ENCODE measurements at places on chromosomes 3 and 15.

GRCh38 chr3:134636406-134636805 lies 14.4 kb downstream of the KY start:
- DNase-seq, result no peak
- no peak overlapping the region for H3K27ac ChIP-seq
- H3K36me3 ChIP-seq, result no peaks in the 10 kb centered on the region
- H3K4me1 ChIP-seq, result no peaks in the 10 kb centered on the region

- H3K27ac ChIP-seq, result no peak overlapping the region
- H3K4me1 ChIP-seq, result no peaks in the 10 kb centered on the region
- no peaks in the 10 kb centered on the region for H3K36me3 ChIP-seq
These were observed 203.5 kb upstream of the NANOGP8 start for GRCh38 chr15:35288580-35288979.

- no peaks in the 10 kb centered on the region for H3K27me3 ChIP-seq
- no peaks in the 10 kb centered on the region for H3K4me1 ChIP-seq
- H3K36me3 ChIP-seq, result no peaks in the 10 kb centered on the region
- DNase-seq, result no peak
These were observed 104.0 kb upstream of the MYRIP start for GRCh38 chr3:39705351-39705900.

DNA sequence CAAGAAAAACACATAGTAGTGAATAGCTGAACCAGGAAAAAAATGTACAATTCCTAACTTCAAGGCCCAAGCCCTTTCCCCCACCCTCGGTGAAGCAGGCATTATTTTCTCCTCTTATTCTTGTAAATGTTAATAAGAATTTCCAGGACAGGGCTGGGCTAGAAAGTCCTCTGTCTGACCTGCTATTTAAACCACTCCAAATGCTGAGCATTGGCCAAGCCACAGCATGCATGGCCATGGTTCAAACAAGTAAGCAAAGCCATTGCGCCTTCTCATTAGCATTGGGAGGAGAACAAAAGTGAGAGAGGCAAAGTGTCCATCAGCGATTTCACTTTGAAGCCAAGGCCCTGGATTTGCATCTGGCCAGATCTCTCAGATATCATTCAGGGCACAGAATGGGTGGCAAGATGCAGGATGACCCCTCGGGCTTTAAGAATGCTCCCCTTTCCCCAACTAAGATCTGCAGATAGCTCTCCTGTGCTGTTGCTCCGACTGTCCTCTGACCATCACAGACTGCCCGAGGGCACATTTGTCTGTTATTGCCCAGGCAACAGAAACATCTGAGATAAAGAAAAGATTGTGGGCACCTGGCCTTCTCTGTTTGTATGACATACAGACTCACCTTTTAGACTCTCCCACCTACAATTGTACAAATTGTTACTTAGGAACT lies 46.3 kb downstream of the CEMIP start:
- no peaks in the 10 kb centered on the region for H3K4me1 ChIP-seq
- H3K4me3 ChIP-seq, result no peak overlapping the region
- H3K27me3 ChIP-seq, result no peaks in the 10 kb centered on the region

DNA sequence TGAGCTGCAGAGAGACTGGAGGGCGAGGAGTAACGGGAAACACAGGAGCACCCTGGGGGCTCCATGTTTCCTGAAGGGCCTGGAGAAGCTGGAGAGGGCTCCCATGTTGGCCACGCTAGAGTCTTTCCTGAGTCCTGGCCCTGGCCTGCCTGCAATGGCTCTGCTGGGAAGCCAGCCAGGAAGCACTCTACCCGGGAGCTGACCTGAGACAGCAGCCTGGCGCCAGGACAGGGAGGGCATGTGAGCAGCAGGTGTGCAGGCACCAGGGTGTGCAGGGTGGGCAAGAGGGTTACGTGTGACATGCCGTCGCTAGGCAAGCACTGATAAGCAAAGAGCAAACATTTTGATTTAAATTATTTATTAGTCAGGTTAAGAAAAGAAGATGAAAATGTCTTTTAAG lies 301.4 kb downstream of the OCA2 start:
- H3K36me3 ChIP-seq, result no peaks in the 10 kb centered on the region
- no peak overlapping the region for H3K27ac ChIP-seq
- H3K4me1 ChIP-seq, result no peaks in the 10 kb centered on the region
- no peak for DNase-seq
- no peaks in the 10 kb centered on the region for H3K27me3 ChIP-seq
- no peak overlapping the region for H3K4me3 ChIP-seq

GRCh38 chr15:33135355-33135781 lies 59.1 kb downstream of the FMN1 start:
- H3K4me3 ChIP-seq, result no peak overlapping the region
- H3K27ac ChIP-seq, result peak overlapping the region; percentile 26
- no peaks in the 10 kb centered on the region for H3K27me3 ChIP-seq
- H3K4me1 ChIP-seq, result no peaks in the 10 kb centered on the region
- DNase-seq, result no peak

GRCh38 chr15:100093211-100094126 lies 248.3 kb downstream of the ADAMTS17 start:
- no peak overlapping the region for H3K4me3 ChIP-seq
- DNase-seq, result no peak
- no peak overlapping the region for H3K27ac ChIP-seq
- no peaks in the 10 kb centered on the region for H3K4me1 ChIP-seq

DNA sequence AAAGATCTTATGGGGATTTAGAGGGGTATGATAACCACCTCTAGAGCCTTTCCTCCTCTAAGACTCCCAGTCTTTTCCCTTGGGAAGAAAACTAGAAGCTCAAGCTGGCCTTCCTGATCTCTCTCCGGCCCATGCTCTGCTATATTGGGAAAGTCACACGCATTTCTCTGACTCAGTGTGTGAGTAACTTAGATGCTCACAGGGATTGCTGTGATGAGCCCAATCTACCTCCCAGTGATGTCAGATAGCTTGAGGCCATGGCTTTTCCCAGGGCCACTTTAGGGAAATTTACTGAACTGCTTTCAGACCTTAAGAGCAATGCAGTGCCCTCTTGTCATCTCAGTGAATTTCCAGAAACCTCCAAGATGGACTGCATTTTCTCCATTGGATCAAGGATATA lies 8.6 kb upstream of the ST8SIA2 start:
- no peaks in the 10 kb centered on the region for H3K4me1 ChIP-seq
- no peaks in the 10 kb centered on the region for H3K36me3 ChIP-seq
- H3K4me3 ChIP-seq, result no peak overlapping the region
- H3K27ac ChIP-seq, result no peak overlapping the region

- H3K27me3 ChIP-seq, result no peaks in the 10 kb centered on the region
- no peaks in the 10 kb centered on the region for H3K36me3 ChIP-seq
- no peak for DNase-seq
- H3K27ac ChIP-seq, result no peak overlapping the region
- no peak overlapping the region for H3K4me3 ChIP-seq
- no peaks in the 10 kb centered on the region for H3K4me1 ChIP-seq
These were observed 308.5 kb upstream of the RASGRP1 start for GRCh38 chr15:38873158-38873557.

GRCh38 chr15:35717721-35718120 lies 171.8 kb upstream of the DPH6 start:
- no peaks in the 10 kb centered on the region for H3K27me3 ChIP-seq
- no peak overlapping the region for H3K27ac ChIP-seq
- no peaks in the 10 kb centered on the region for H3K36me3 ChIP-seq
- H3K4me1 ChIP-seq, result no peaks in the 10 kb centered on the region

DNA sequence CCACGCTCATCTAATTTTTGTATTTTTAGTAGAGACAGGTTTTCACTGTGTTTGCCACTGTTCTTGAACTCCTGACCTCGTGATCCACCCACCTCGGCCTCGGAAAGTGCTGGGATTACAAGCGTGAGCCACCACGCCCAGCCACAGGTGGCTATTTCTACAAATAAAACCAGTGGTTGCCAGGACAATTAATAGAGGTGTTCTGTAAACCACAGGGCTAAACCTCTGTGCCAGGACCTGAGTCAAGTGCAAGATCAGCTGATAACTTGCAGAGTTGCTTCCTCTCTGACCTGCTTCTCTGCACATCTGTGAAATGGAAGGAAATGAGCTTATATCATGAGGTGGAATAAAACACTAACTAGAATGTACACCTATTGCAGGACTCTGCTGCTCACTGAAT lies 72.8 kb downstream of the CD200R1L start:
- H3K27ac ChIP-seq, result no peak overlapping the region
- no peak overlapping the region for H3K4me3 ChIP-seq
- H3K36me3 ChIP-seq, result no peaks in the 10 kb centered on the region
- no peaks in the 10 kb centered on the region for H3K27me3 ChIP-seq
- H3K4me1 ChIP-seq, result no peaks in the 10 kb centered on the region

DNA sequence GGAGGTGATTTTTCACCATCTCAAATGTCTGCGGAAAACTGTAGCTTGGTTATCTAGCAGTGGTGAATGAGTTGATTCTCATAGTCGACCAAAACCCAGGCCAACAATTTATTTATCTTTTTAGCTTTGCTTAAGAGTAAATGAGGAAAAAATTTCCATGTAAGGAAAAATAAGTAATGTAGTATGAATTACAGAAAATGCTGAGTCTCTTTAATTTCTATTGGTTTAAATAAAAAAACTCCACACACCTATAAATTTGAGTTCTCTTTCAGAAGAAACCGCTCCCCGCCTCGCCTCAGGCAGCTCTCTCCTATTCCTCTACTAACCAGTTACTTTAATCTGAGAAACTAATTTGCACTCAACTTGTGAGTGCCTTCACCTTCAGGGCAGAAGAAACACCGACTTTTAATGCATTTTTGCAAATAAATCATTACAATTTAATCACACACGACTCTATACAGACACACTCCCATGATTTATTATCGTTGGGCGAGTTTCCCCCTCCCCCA lies 540 bp upstream of the RSRC1 start:
- H3K4me3 ChIP-seq, result peak overlapping the region; percentile 97
- H3K4me1 ChIP-seq, result peaks cover 44% of the 10 kb centered on the region
- no peaks in the 10 kb centered on the region for H3K36me3 ChIP-seq
- no peak overlapping the region for H3K27ac ChIP-seq
- H3K27me3 ChIP-seq, result no peaks in the 10 kb centered on the region
- no peak for DNase-seq

DNA sequence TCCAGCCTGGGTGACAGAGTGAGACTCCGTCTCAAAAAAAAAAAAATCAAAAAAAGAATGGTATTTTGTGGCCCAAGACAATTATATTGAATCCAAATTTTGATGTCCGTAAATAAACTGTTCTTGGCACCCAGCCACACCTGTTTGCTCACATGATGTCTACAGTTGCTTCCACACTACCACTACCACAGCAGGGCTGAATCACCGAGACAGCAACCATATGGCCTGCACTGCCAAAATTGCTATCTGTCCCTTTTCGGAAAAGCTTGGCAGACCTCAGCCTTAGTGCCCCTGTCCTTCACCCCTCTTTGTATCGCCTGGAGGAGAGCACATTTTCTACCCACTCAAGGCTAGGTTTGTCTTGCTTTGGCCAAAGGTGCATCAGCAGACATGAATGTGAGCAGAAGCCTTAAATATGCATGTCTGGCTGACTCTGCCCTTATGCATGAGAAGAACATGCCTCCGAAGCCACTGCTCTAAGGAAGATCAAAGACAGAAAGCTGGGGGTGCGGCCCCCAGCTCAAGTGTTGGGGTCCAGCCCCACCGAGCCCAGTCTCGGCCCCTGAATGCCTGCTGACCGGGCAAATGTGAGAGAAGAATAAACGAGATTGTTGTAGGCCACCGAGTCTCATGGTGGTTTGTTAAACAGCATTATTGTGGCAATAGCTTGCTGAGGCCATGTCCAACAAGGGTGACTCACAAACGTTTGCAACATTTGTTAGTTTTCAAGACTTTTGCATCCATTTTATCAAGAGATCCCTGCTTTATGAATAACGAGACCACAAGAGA lies 108.1 kb downstream of the TPRA1 start:
- H3K27ac ChIP-seq, result no peak overlapping the region
- peaks cover 3% of the 10 kb centered on the region for H3K4me1 ChIP-seq
- no peaks in the 10 kb centered on the region for H3K27me3 ChIP-seq
- no peak for DNase-seq
- H3K36me3 ChIP-seq, result no peaks in the 10 kb centered on the region

DNA sequence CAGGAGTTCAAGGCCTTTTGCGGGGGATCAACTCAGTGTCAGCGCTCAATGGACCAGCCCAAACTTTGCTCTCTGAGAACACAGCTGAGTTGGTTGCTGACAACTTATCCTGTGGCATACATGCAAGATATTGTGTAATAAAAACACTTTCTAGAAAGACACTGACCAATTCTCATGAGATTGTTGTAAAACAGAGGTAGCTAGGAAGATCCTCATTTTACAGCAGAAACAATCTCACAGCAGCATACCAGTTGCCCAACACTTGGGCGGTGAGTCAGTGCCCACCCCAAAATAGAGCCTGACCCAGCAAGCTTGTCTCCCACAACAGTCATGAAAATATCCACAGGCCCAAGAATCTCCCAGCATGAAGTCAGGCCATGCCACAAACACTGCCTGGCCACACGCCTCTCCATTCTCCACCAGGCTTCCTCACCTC lies 18.2 kb downstream of the KLHL6 start:
- H3K27ac ChIP-seq, result peak overlapping the region; percentile 73
- H3K4me1 ChIP-seq, result peaks cover 65% of the 10 kb centered on the region
- no peak overlapping the region for H3K4me3 ChIP-seq
- peak; percentile 74 for DNase-seq

DNA sequence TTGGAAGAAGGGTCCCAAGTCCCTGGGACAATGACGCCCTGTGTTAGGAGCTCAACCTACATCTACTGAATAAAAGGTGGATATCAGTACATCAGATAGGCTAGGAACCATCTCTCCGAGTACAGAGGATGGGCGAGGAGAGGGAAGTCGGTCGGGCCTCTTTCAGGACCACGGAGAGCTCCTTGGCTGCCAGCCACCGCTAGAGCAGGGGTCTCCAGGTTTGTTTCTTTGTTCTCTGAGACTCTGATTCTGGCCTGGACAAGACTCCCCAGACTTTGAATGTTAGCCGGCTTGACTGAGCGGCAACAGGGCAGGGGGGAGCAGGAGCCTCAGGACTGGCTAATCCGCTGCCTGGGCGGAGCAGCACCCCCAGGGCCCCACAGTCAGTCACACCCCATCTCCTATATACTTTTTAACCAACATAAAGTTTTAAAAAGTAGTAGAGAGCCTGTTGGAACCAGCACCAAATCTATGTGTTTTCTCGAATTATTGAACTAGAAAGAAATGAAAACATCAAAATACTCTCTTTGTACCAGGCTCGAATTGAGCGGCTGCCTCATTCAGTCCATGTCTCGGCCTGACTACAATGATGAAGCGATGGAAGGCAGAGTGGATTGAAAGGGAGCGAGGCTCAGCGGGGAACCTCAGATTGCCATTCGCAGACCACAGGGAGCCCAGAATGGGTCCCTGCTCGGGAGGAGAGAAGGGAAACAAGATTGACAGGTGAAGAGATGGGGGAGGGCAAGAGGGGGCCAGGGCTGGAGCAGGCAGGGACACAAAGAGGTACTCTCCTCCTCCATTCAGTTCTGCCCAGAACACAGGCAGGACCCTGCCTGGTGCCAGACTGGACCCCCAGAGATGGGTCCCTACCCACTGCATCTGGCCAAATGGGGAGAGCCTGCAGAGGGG lies 131.6 kb downstream of the TPRA1 start:
- H3K27ac ChIP-seq, result no peak overlapping the region
- peaks cover 16% of the 10 kb centered on the region for H3K27me3 ChIP-seq
- no peaks in the 10 kb centered on the region for H3K36me3 ChIP-seq
- peaks cover 27% of the 10 kb centered on the region for H3K4me1 ChIP-seq
- DNase-seq, result no peak

- no peaks in the 10 kb centered on the region for H3K36me3 ChIP-seq
- H3K27me3 ChIP-seq, result no peaks in the 10 kb centered on the region
- H3K4me3 ChIP-seq, result no peak overlapping the region
- H3K4me1 ChIP-seq, result no peaks in the 10 kb centered on the region
These were observed 1.7 kb downstream of the PLA2G4D start for GRCh38 chr15:42092398-42093318.

GRCh38 chr3:122661633-122662032 lies 19.0 kb upstream of the PARP14 start:
- no peaks in the 10 kb centered on the region for H3K36me3 ChIP-seq
- DNase-seq, result no peak
- no peak overlapping the region for H3K4me3 ChIP-seq
- H3K27me3 ChIP-seq, result no peaks in the 10 kb centered on the region

Measured in upper lobe of left lung (tissue), 6 donors.